KBM-7 (cell line): ENCODE measurements at places on chromosomes 1 and 21.

- DNase-seq, result no peak
Measured at GRCh38 chr1:166952002-166952746, 23.2 kb downstream of the ILDR2 start.

DNA sequence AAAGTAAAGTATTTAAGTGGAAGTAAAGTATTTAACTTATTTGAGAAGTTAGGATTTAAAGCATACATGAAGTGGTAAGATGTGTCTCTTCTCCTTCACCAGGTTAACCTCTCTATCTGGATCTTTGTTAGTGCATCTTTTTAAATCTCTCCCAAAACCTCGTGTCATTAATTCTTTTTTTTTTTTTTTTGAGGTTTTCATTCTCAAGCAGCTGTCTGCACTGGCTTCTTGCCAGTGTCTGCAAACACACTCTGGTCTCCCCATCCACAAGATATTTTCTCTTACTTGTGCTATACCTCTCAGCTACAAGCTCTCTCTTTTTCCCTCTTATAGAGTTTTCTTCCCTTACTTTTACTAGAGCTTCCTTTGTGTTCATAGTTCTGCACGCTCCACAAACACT lies 49.0 kb downstream of the CLDN17 start:
- DNase-seq, result no peak

DNA sequence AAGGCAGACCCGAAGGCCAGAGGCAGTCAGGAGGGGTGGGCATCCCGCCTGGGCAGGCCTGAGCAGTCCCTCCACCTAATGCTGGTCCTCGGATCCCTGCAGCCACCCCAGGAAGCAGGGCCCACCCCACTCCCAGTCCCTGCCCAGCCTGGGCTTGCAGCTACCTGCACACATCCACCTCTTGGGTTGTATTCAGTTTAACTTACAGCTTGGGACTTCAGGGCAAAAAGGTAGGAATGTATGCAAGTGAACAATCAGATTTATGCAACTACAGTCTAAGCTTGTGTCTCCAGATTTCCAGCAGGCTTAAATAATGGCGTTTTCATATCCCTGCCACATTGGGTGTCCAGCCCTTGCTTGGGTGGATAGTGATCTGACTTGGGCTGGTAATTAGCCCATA lies 17.4 kb downstream of the LDLRAP1 start:
- DNase-seq, result no peak

DNA sequence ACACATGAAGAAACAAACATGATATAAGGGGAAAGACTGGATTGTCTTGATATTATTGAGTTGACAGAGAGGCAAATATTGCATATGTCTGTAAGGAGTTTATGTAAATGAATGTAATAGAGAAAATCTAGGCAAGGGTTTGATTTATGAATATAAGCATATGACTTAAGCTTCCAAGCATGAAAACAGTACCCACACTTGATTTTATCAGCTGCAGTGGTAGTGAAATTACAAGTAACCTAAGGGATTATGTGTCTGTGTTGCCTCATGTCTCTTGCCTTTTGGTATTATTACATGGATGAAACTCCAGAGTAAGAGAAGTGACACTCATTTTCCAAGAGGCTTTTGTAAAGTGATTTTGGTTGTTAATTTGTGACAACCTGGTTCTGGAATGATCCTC lies 1678.9 kb downstream of the KCNT2 start:
- no peak for DNase-seq
